Osteoblast (primary cell): ENCODE measurements at places on chromosomes 16 and 17. TPM values are rescaled to one million over a fixed set of nuclear protein-coding genes. Genes with fewer than 3 reads are reported as not detected.

DNA sequence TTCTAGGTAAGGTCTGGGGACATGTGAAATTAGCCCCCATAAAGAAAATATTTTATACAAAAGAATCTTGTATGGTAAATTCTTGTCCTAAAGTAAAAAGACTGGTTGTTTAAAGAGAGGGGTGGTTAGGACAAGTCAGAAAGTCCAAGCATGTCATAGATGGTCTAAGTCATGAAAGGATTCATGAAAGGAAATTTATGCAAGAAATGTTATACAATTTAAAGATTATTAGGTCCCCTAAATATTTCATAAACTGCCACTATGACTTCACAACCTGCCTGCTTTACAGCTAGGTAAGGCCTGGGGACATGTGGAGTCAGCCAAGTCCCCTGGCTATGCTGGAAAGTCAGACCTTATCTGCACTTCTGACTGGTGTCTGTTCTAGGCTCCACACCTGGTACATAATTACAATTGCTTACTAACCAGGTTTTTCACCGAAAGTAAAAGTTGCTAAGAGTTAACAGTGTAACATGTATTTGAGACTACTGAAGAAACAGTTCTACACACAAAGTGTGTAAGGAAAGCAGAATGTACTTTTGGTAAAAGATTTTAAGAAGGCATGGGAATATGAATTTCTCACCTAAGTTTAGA is 17.0 kb downstream of the N4BP1 start:
- peaks cover 4% of the 10 kb centered on the region for H3K4me1 ChIP-seq
- H3K27ac ChIP-seq = no peak overlapping the region
- no peaks in the 10 kb centered on the region for H3K27me3 ChIP-seq
- no peaks in the 10 kb centered on the region for H3K36me3 ChIP-seq

DNA sequence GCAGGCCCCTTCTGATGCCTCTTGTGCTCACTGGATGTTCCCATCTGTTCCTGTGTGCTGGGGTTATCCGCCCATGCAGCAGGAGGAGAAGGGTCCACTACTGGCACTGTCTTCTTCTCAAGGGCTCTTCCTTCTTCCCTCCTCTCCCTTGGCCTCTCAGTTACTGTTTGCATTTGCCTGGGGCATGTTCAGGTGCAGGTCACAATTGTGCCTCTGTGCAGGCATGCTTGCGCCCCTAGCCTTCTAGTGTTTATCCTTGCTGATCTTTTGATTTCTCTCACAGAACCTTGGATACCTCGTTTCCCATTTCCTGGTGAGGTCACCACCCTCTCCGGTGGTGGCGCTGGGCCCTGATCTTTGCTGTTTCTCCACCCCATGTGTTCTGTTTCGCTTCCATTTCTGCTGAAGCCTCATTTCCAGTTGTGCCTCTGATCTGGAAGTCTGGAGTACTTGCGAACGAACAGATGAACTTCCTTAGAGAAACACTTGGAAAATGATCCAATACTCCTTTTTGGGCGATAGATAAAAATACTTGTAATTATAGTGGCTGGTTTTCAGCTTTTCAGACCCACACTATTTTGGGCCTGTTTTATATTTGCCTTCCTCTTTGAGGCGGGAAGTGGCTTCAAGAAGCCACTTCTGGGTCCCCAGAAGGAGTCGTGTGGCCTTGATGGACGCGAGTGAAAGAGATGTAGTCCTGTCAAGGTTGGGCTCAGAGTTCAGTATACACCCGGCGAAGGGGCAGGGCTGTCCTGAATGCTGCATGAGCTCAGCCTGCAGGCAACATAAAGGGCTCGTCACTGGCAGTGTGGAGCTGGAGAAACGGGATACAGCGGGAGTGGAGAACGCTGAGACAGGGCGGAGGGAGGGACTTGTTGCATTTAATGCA is 312.9 kb downstream of the SNX29 start:
- peak; percentile 57 for DNase-seq
- H3K4me3 ChIP-seq = no peak overlapping the region
- H3K27me3 ChIP-seq = no peaks in the 10 kb centered on the region
- no peaks in the 10 kb centered on the region for H3K36me3 ChIP-seq
- H3K27ac ChIP-seq = no peak overlapping the region
- no peaks in the 10 kb centered on the region for H3K4me1 ChIP-seq

- H3K27me3 ChIP-seq = no peaks in the 10 kb centered on the region
- H3K4me1 ChIP-seq = peaks cover 21% of the 10 kb centered on the region
- no peak overlapping the region for H3K27ac ChIP-seq
These were observed 38.9 kb upstream of the SNN start for GRCh38 chr16:11629071-11630030.

- H3K36me3 ChIP-seq = no peaks in the 10 kb centered on the region
- peak overlapping the region; percentile 97 for H3K4me3 ChIP-seq
- peak overlapping the region; percentile 95 for H3K27ac ChIP-seq
- no peaks in the 10 kb centered on the region for H3K27me3 ChIP-seq
- peak; percentile 89 for DNase-seq
- H3K4me1 ChIP-seq = peaks cover 19% of the 10 kb centered on the region
These were observed 817 bp downstream of the PSKH1 start for GRCh38 chr16:67893743-67894399.

GRCh38 chr16:11535494-11535893 is 51.2 kb downstream of the LITAF start:
- H3K27ac ChIP-seq = no peak overlapping the region
- H3K4me3 ChIP-seq = no peak overlapping the region
- H3K36me3 ChIP-seq = no peaks in the 10 kb centered on the region
- DNase-seq = no peak

GRCh38 chr17:82213251-82214011 is 789 bp upstream of the CCDC57 start:
- peak overlapping the region; percentile 93 for H3K4me3 ChIP-seq
- no peaks in the 10 kb centered on the region for H3K27me3 ChIP-seq
- peak; percentile 100 for DNase-seq
- H3K27ac ChIP-seq = peak overlapping the region; percentile 70
- no peaks in the 10 kb centered on the region for H3K36me3 ChIP-seq
- H3K4me1 ChIP-seq = peaks cover 40% of the 10 kb centered on the region

- peaks cover 21% of the 10 kb centered on the region for H3K4me1 ChIP-seq
- peak; percentile 51 for DNase-seq
- no peak overlapping the region for H3K27ac ChIP-seq
These were observed 15.4 kb downstream of the SLC25A10 start for GRCh38 chr17:81727324-81728031.

DNA sequence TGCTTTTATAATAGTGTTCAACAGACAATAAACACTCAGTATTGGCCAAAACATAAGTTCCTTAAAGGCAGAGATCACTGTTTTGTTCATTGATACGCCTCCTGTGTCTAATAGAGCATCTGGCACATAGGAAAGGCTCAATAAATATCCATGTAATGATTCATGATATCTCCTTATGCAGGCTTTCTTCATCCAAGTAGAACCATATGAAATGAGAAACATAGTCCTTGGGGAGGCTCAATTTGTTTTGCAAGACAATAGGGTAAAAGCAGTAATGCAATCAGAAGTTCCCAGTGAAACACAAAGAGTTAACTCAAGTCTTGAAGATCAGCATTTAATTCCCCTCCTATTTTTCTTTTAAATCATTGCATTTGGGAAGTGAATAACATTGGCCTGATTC is 16.4 kb downstream of the CDH8 start:
- H3K4me3 ChIP-seq = no peak overlapping the region
- no peak for DNase-seq

DNA sequence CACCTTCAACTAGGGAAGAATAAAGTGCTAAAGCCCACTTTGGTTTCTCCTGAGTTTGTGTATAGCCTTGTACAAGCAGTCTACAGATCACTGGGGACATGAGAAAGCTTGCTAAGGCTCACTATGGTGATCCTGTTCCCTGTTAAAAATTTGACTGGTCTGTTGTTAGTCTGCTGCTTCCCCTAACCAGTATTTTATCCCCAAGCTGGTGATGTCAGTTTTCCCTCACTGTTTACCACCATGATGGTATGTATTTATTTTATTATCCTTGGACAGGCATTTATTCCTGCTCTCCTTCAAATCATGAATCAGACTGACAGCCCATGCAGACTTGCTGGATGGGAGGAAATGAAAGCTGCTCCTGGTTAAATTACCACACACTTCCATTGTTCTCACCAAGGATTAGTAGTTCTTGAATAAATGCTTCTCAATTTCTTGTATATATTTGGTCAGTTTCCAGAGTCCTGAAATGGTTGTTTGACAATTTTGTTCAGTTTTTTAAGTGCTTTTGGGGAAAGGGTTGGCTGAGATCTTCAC is 99.6 kb downstream of the CA4 start:
- no peak for DNase-seq
- no peaks in the 10 kb centered on the region for H3K4me1 ChIP-seq
- peaks cover 16% of the 10 kb centered on the region for H3K36me3 ChIP-seq
- no peak overlapping the region for H3K4me3 ChIP-seq
- no peaks in the 10 kb centered on the region for H3K27me3 ChIP-seq
- no peak overlapping the region for H3K27ac ChIP-seq

Gene LDAF1
- total RNA-seq = 65.5 and 92.5 TPM in 2 replicates

Gene HERPUD1
- total RNA-seq = 190 and 209 TPM in 2 replicates

Gene MYH13
- not detected in 2 replicates for total RNA-seq

Gene ELMO3
- total RNA-seq = 0.29 and 0.36 TPM in 2 replicates

Gene C1QL1
- under 0.01 TPM in 1 of 2 replicates, not detected in the other for total RNA-seq

Gene DNAH17
- under 0.01 TPM in 2 replicates for total RNA-seq

Gene PHAF1
- total RNA-seq = 13.8 and 17.1 TPM in 2 replicates
